Thymus (tissue), 14 donors: ENCODE measurements at places on chromosomes 2 and 18. TPM values are rescaled to one million over a fixed set of nuclear protein-coding genes. Genes with fewer than 3 reads are reported as not detected.

GRCh38 chr2:29123617-29124349 is 8.6 kb downstream of the CLIP4 start:
- DNase-seq = no peak

GRCh38 chr2:73110168-73111072 is 2.3 kb downstream of the RAB11FIP5 start:
- DNase-seq = no peak

SGPP2 gene
- 5.4 TPM for total RNA-seq

CHST9 gene
- total RNA-seq = 0.24 TPM

- DNase-seq = peak; percentile 13
Measured at GRCh38 chr2:215949991-215950404, 63.4 kb downstream of the MREG start.

- DNase-seq = no peak
Measured at GRCh38 chr2:170113168-170113894, 64.6 kb upstream of the MYO3B start.
